ENCODE measurements at places on chromosomes 13 and 19.

GRCh38 chr13:95185851-95186250, 115.4 kb downstream of the ABCC4 start:
- DNase-seq = peak; percentile 46

GRCh38 chr13:112728375-112729126, 38.7 kb downstream of the ATP11A start:
- no peak for DNase-seq

DNA sequence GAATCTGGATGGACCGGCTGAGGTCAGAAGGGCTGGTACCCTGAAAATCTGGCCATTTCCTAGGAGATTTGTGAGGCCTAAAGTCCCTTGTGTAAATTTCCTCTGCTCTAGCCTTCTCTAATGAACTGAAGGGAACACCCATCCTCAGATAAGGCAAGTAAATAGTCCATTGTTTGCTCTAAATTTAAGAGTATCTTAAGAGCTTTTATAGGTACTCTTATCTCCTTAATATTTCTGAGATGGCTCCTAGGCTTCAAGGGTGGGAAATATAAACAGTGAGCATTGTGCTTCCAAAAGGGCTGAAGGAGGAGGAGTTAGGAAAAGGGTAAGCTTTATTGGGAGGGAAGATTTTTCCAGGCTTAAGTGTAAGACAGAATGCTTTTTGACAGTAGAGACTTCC, 148.7 kb upstream of the EDNRB start:
- no peak for DNase-seq

DNA sequence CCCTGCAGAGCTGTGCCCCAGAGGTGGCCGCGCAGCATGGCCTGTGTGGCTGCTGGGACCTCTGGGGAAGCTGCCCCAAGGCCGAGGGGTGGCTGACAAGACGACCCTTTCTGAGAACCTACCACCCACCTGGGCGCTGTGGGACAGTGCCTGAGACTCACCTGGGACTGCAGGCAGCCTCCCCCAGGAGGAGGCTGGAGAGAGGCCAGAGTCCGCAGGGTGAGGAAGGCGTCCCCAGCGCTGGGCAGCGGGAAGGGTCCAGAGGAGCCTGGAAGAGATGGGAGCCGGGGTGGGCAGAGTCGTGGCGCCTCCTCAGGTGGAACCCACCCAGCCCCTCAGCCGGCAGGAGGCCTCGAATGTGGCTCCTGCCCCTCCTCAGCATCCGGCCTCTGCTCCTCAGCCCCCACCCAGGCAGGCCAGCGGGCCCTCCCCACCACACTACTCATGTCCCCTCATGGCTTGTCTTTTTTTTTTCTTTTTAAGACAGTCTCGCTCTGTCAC, 25.3 kb downstream of the CILP2 start:
- no peak for DNase-seq

- DNase-seq = no peak
Measured at GRCh38 chr19:29511768-29512167, 14.0 kb upstream of the VSTM2B start.

DNA sequence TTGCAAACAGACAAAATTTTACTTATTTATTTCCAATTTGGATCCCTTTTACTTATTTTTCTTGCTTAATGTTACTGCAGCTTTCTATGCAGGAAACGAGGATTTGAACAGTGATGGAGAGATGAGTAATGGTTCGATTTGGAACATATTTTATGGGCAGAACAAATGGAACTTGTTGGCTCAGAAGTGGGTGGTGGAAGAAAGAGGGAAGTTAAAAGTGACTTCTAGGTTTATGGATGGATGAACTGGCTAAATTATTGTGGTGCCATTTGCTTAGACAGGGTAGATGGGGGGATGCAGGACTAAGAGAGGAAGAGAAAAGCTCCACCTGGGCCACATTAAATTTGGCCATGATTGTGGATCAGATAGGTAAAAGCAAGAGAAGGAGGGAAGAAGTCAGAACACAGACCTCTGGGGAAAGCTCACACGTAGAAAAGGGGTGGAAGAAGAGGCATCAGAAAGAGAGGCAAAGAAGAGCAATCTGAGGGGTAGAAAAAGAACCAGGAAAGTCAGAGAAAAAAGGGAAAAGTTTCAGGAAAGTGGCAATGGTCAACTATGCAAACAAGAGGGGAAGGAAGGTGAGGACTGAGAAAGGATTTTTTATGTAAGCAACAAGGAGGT, 768 bp upstream of the CYSLTR2 start:
- DNase-seq = no peak

DNA sequence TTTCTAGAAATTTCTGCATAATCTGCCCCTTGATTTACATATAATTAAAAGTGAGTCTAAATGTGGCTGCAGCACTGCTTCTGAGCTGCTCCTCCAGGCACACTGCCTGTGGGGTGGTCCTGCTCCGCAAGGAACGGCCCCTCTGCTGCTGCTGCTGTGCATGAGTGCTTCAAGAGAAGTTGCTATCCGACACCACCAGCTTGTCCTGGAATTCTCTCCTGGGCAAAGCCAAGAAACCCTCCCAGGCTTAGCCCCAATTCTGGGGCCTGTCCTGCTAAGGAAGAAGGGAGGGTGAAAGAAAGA, 7.5 kb upstream of the PDCD5 start:
- no peak for DNase-seq

- DNase-seq = no peak
Measured at GRCh38 chr13:111434578-111435159, 114.2 kb downstream of the TEX29 start.

- DNase-seq = no peak
Measured at GRCh38 chr13:44732503-44733098, 156.5 kb upstream of the TSC22D1 start.

- peak; percentile 87 for DNase-seq
Measured at GRCh38 chr19:44752816-44753625, 4.5 kb downstream of the BCL3 start.

- DNase-seq = no peak
Measured at GRCh38 chr19:41376998-41377365, 649 bp downstream of the TMEM91 start.

DNA sequence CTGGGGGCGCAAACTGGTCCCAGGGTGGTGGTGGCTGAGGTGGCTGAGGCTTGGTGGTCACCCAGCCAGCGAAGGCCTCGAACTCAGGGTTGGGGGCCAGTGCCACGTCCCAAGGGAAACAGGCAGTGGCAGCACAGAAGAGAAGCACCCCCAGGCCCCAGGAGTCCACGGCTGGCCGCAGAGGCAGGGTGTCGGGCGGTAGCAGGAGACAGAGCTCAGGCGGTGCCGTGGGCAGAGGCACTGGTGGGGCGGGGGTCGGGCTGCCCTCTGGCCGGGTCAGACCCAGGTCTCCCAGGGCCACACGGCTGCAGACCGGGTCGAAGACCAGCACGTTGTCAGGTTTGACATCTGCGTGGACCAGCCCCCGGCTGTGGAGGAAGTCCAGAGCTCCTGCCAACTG, 4.2 kb upstream of the SBK2 start:
- no peak for DNase-seq

GRCh38 chr13:105069106-105069505, 1466.4 kb downstream of the EFNB2 start:
- no peak for DNase-seq

DNA sequence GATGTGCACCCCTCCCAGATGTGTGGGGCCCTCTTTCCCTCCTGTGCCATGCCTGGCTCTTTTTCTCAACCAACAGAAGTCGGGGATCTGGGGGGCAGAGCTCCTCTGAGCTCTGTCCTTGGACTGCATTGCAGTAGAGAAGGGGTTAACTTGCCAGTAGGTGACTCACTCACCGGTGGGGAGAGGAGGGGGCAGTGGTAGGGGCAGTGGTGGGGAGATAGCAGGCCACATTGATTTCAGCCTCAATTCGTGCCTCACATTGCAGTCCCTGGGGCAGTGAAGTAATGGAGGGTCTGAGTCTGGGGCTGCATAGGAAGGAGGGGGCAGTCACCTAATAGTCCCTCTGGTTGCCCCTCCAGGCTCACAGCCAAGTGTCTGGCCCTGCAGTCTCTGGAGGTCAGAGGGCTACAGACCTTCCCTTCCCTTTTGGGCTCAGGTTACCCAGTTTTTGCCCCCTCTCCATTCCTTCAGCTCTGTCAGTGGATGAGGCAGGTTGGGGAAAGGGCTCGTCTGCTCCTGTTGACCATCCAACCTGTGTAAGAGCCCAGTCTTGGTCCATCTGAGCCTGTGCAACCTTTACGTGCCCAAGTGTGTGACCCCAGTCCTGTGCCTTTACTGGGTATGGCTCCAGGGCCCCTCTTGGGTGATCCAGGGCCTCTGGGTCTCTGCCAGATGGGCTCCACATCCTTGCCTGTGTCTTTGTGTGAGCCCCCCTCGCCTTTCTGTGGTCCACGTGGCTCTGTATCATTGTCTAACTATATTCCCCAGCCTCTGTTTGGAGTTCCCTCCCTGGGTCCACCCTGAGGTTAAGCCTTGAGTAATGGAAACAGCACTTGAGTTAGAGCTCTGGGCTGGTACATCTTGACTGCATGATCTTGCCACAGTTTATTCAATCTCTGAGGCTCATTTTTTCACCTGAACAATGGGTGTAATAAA, 13.0 kb downstream of the CIC start:
- DNase-seq = no peak

- no peak for DNase-seq
Measured at GRCh38 chr19:53463263-53463662, 4.3 kb upstream of the ZNF813 start.

GRCh38 chr13:42735010-42735409, 46.4 kb upstream of the FAM216B start:
- DNase-seq = no peak

Data from T-helper 17 cell (primary cell).